ENCODE measurements at places on chromosomes 2 and 18.
A peak's percentile ranks its signal among the peaks of the same experiment; 100 is the strongest.

DNA sequence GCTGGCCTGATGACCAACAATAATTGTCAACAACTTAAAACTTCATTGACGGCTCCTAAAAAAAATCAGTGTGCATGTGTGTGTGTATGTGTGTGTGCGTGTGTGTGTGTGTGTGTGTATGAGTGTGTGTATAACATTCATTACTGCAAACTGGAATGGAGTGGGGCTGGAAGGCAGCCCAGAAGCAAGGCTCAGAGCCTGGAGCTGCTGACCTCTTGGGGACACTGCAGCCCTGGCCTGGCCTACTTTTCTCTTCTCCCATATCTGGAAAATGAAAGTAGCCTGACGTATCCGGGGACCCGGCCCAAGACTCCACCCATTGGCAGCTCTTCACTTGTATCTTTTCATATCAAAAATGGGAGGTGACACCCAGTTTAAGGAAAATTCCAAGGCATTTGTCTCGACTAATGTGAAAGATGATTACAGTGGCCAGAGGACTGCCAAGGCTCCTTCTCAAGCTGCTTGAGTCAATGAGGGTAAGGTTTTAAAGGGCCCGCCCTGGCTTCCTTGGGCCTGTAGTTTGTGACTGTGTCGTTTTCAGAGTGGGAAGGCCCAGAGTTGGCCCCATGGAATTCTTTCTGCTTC, 72.4 kb upstream of the IL1R1 start:
- peak; percentile 76 for DNase-seq

DNA sequence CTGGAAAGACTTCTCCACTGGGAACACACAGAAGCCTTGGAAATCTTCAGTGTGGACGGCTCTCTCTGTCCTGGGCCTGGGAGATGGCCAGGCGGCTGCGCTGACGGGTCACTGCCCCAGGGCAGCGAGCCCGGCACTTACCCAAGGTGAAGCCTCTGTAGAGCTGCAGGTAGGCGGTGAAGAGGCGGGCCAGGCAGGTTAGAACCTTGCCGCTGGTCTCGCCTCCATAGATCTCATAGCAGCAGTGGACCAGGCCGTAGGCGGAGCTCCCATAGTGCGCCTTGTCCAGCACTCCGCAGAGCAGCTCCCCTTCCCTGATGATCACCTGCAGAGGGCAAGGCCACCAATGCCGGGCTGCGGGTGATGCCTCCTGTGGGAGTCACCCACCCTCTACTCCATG, 53.0 kb downstream of the POLR1A start:
- DNase-seq: no peak

DNA sequence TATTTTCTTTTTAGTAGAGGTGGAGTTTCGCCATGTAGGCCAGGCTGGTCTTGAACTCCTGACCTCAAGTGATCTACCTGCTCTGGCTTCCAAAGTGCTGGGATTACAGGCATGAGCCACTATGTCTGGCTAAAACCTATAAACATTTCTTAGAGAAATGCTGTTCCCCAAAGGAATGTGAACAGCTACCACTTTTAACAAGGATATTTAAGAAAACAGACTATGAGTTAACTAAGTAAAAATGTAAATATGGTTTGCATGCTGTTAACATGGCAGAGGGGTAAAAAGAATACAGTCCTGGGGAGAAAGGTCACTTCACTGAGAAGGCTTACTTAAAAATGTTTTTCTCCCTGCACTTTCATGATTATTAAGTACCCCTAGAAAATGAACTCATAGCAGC, 57.1 kb downstream of the SLC16A14 start:
- no peak for DNase-seq

- no peak for DNase-seq
These were observed 426.1 kb upstream of the FAM98A start for GRCh38 chr2:34025196-34025595.

DNA sequence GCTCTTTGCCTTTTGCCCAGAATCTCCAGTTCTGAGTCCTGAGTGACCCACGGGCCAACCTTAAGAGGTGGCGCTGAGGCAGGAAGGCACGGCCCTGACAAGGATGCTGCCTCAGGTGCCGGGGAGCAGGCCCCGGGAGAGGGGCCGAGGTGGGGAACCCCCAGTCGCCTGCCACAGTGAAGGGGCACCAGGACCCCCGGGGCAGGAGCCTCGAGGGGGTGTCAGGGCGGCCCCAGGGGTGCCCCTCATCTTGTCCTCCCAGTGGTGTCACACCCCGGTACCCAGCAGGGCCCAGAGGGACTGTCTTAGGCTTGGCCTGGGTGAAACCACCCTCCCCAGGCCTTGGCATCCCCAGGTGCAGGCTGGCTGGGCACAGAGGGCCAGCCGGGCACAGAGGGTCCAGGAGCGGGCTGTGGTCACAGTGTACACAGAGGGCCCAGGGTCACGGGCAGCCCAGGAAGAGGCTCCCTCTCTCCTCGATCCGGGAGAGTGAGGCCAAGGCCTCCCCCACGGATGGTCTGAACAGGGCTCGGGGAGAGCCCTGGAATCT, 1.0 kb downstream of the PDCD1 start:
- DNase-seq: no peak

- DNase-seq: no peak
These were observed 70.5 kb upstream of the ZCCHC2 start for GRCh38 chr18:62452280-62452831.

- no peak for DNase-seq
These were observed 230.2 kb downstream of the CELF4 start for GRCh38 chr18:37335409-37335736.

- no peak for DNase-seq
These were observed 191.7 kb downstream of the PRKCE start for GRCh38 chr2:45843136-45843535.

DNA sequence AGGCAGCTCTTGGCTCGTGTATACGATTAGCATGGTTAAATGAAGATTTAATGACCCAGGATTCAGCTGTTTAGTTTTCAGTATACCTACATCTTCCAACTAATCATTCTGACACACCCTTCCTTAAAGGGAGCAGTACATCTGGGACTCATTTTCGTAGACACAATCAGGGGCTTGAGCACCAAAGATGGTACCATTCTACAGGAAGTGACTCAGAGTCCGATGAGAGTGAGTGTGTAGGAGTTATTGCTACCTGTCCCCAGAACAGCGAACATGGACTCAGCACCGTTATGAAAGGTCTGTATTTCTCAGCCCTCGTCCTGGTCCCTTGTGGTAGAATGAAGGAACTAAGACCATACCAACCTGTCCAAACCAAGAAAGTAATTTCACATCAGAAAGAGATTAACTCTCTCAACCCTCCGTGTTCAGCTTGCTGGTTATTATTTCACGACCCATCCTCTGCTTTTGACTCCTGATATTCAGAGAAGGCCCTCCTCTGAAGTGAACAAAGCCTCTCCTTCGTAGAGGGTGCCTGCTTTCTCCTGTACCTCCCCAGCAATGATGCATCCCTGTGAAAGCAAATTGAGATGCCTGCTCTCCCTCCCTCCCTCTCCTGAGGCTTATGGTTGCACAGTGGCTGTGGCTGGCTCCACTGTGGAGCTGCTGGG, 214.8 kb downstream of the MTX2 start:
- no peak for DNase-seq

DNA sequence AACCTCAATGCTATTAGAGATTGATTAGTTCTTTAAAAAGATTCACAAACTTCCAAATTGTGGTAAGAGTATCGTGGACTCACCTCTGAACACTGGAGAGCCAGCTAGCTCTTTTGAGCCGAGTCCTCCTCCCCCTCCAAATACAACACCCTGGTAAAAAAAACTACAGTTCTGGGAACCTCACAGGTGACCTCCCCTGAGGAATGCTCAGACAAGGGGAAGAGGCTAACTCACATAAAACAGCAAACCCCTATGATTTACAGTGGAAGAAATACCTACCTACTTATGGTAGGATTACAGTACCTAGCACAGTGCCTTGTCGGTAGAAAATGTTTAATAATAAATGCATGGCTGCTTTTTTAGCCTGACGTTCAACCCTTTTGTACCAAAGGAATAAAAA, 8.4 kb downstream of the ZNF24 start:
- DNase-seq: no peak

DNA sequence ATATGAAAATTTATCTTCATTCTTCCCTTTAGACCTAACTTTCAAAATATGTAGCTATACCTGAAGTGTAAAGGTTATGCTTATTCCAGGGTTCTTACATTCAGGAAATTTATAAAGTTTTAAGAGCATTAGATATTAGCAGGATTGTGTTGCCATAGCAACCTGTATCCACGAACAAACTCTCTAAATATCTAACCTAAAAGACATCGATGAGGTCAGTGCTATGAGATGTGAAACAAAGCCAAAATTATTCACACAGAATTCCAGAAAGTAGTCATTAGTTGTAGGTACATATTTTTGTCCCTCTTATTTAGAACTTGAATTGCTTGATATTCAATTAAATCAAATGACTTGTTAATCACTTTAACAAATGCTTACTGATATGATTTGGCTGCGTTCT, 705.3 kb downstream of the SOCS6 start:
- no peak for DNase-seq

DNA sequence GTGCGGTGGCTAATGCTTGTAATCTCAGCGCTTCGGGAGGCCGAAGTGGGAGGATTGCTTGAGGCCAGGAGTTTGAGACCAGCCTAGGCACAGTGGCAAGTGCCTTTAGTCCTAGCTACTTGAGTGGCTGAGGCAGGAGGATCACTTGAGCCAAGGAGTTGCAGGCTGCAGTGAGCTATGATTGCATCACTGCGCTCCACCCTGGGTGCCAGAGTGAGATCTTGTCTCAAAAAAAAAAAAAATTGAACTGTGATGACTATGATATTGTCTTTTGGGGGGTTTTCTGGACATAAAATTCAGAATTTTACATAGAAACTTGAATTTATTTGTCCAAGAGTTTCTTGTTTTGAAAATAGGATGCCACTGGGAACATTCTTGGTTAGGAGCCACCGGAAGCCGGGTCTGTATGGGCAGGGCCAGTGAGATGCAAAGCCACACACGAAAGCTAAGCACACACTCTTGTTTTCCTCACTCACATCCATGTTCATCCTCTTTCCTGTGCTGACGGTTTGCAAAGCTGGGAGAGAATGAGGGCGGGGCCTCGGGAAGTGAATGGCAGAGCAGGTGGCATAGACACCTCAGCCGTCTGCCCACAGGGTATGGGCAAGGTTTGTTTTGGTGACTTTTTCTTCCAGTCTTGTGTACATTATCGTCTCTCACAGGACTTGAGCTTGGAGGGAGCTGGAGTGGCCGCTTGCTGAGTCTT, 12.6 kb downstream of the AGAP1 start:
- DNase-seq: no peak

- no peak for DNase-seq
These were observed 53.1 kb downstream of the SPATS2L start for GRCh38 chr2:200359552-200359951.

GRCh38 chr2:126664234-126664633, 8.3 kb downstream of the GYPC start:
- no peak for DNase-seq

GRCh38 chr2:64345998-64346397, 108.0 kb upstream of the LGALSL start:
- DNase-seq: no peak

GRCh38 chr2:60324536-60324935, 228.9 kb downstream of the BCL11A start:
- no peak for DNase-seq

DNA sequence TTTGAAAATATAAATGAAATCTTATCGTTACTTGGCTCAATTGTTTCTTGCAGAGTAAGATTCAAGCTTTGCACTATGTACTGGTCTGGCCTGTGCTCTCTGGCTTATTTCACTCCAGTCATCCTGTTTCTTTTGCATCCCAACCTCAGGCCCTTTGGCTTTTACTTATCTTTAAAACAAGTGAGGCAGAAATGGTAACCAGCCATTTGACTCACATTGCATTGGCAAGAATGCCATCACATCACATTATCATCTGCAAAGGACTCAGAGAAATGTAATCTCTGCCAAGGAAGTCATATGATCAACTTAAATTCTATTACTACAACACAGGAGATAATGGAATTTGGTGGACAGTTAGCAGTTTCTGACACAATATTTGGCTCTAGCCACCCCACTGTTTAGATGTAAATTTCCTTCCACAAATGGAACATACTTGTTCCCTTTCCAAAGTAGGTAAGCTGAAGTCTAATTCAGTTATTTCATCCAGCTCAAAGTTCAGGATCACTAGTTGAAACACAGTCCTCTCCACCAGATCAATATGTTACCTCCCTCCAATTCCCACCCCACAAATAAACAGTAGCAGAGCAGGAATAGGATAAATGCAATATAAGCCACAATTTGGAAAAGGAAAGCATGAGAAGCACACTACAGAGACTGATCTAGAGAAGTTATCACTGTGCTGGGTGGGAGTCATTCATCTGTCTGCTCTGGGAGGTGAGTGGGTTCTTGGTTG, 65.0 kb upstream of the DSC1 start:
- no peak for DNase-seq

DNA sequence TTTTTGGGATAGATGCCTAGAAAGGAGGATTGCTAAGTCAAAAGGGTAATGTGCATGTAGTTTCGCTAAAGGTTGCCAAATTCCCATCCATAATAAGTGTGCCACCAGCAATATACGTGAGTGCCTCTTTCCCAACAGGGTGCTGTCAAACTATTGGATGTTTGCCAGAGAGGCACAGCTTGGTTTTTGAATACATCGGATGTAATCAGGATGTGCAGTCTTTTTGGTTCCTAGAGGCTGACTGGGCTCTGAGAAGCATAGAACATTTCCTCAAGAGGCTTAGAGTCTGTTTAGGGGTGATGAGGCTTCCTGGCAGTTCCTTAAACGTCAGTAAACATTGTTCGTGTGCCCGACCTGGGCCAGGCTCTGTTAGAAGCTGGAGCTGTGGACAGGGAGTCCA, 28.0 kb downstream of the AGAP1 start:
- no peak for DNase-seq

GRCh38 chr18:78783564-78783960, 196.1 kb upstream of the SALL3 start:
- DNase-seq: no peak

GRCh38 chr2:129189617-129190319, 789.7 kb upstream of the RAB6C start:
- DNase-seq: no peak

- DNase-seq: peak; percentile 91
These were observed at the start of gene POU3F3 for GRCh38 chr2:104853534-104854497. POU3F3 (plus strand) TSS chr2:104854115; CDS start chr2:104855511, 1,396 bp downstream.

GRCh38 chr2:151803811-151804210, 24.4 kb downstream of the ARL5A start:
- no peak for DNase-seq

DNA sequence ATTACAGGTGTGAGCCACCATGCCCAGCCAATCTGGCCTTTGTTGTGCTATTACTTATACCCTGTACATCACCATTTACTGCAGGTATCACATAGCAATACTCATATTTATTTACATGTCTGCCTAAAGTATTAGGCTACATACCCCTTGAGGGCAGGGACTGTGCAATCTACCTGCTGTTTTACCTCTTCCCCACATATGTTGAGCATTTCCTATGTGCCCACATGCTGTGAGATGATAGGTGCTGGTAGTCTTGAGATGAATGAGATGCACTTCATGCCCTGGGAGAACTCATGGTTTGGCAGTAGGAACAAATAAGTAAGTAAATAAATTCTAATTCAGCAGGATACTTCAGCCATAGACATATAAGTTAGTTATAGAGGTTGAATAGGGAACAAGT, 59.2 kb downstream of the TTC39C start:
- no peak for DNase-seq

GRCh38 chr2:47048801-47049480, 106.2 kb downstream of the STPG4 start:
- no peak for DNase-seq
